Suppressor macrophage treated with lipopolysaccharide for 1 hour (primary cell): ENCODE measurements at places on chromosomes 4 and X.

GRCh38 chrX:14670819-14671218 lies 141.5 kb downstream of the GLRA2 start:
- DNase-seq, result no peak

- no peak for DNase-seq
These were observed 24.9 kb upstream of the IQSEC2 start for GRCh38 chrX:53305996-53306937.

DNA sequence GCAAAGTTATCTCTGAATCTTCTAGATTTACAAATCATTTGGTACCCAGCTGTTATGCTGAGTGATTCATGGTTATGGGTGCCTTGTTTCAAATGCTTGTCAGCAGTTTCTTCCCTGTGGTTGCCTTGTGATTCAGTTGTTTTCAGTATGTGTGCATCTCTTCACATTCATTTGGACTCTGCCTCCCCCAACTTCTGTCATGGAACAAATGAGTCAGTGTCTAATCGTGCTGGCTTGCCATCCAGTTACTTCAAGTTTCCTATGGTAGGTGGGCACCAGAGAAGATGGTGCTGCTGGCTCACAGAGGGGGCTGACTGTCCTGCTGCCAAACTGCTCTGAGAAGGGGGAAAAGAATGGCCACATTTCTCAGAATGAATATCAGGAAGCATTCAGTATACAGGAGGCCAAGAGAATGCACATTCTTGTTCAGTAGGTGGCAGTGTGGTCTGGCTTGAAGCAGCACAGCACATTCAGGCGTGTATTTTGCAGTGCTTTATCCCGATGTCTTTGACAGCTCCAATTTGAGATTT lies 260.9 kb downstream of the GLUD2 start:
- peak; percentile 3 for DNase-seq

DNA sequence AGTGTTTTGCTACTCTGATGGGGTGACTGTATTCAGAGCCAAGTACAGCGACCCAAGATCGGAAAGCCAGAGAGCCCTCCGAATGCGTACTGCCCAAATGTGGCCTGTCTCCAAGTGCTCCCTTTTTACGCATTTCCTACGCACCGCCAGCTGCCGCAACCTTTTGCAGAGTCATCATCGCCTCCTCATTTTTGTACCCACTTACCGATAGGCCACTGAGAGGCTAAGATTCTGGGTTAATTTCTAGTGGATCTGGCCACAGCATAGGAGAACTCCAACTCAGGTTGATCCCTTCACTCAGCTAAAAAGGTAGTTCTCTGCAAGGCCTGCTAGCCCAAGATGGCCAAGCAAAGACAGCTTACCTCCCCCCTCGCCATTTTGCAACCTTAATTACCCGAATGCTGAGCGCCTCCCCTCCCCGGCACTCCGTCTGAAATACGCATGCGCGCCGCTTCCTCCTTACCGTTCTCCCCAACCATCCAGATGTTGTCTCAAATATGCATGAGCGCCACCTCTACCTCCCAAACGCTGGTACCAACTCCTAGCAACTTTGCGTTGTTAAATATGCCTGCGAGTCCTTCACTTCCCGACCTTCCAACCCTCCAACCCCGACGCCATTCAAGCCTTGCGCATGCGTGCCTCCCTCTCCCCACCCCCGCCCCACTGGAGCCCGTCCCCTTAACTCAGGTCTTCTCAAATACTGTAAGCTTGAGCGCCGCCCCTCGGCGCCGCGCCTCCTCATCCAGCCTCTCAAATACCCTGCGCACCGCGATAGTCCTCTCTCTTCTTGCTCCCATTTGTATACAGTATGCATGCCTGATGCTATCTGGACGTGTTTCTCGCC lies 11.8 kb upstream of the ZCCHC13 start:
- DNase-seq, result peak; percentile 85

GRCh38 chr4:152339576-152339975 lies 196.3 kb downstream of the FBXW7 start:
- DNase-seq, result no peak

GRCh38 chr4:84312426-84313012 lies 186.6 kb downstream of the NKX6-1 start:
- no peak for DNase-seq

DNA sequence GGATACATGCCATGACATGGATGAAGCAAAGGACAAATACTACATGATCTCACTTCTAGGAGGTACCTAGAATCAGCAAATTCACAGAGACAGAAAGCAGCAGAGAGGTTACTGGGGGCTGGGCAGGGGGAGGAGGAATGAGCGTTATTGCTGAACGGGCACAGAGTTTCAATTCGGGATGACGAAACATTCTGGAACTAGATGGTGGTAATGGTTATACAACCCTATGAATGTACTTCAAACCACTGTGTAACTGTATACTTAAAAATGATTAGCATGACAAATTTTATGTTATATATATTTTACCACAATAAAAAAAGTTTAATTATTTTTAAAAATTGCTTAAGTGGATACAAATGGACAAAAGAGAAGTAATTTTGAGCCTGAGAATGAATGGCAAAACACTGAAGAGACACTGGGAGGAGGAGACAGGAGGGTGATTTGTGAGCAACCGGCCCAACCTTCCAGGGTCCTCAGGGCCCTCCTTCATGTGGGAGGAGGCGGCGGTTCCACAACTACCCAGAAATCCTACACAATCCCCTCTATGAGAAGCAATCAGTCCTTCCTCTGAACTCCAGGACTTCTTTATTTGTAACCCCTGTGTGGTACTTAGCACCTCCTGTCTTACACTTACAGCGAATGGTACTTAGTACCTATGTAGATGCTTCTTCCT lies 14.1 kb downstream of the ACSL1 start:
- peak; percentile 73 for DNase-seq

- DNase-seq, result no peak
These were observed 118.7 kb downstream of the ZNF330 start for GRCh38 chr4:141339391-141339790.

- peak; percentile 28 for DNase-seq
These were observed 212.4 kb downstream of the ARHGAP10 start for GRCh38 chr4:147944249-147944648.

DNA sequence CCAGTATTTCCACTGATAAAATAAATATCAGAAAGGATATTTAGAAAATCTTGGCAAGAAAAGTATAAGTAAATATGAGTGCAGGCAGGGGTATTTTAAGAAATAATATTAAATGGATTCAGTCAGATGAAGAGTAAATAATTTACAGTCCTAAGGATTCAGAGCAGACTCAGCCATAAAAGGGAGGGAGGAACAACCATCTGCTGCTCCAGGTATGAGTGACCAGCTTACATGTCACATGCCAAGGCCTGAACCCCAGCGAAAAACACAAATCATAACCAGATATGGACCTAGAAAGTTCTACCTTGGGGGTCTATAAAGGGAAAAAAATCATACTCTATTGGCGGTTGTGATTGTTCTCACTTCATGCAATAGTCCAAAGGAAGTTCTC lies 166.8 kb downstream of the COL4A6 start:
- no peak for DNase-seq
